ENCODE measurements at places on chromosomes 4 and X.

GRCh38 chr4:170090352-170091052, 746 bp upstream of the AADAT start:
- DNase-seq: no peak

GRCh38 chrX:378443-378842, 8.3 kb downstream of the PPP2R3B start:
- no peak for DNase-seq

DNA sequence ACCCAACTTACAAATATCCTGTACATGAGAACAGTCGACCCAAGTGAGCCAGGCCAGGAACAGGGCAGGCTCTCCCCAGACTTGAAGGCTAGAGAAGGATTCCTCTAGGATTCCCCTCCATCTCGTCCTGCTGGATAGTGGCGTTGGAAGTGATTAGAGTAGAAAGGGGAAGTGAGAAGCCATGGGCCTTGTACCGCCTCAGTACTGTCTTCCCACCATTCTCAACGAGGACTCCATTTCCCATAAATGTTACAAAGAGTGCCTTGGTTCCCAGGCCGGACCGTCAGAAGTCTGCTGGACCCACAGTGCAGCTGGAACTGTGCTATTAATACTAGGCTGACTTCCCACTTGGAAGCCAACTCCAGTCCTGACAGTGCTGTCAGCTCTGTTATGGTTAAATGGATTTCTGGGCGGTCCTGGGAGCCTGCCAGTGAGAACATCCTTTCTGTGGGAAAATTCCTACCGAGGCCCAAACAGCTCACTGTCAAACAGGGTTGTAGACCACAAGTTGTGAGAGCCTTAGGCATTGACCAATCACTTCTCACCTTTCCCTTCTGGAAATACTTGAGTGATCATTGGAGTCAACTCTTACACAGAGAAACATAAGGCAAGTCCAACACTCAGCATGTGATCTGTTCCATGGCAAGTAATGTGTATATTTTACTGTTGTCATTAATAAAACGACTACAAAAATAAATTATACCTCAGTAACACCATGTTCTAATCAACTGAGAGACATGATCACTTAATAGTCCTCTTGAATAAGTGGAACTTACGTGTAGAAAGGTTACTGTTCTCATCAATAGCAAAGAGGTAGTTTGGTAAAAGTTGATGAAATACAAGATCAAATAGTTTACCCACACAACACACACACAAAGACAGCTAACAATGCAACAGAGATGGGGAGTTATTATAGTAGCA, 58.4 kb downstream of the AMELX start:
- no peak for DNase-seq

- no peak for DNase-seq
These were observed 17.1 kb downstream of the HERC3 start for GRCh38 chr4:88609387-88609786.

DNA sequence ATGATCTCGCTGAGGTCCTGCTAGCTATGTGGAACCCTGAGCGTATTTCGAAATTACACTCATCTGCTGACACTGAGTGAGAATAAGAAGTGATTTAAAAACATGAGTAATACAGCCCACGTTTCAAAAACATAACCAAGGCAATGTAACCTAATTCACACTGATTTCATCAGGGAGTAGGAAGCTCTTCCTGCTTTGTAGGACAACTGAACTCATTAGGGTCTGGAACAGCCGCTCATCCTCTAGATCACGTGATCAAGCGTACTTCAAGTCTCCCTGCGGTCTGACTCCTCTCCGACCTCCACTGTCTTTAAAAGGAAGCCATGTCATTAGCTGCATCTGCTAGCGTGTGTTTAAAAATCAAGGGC, 138.0 kb downstream of the NSUN7 start:
- peak; percentile 89 for DNase-seq

- no peak for DNase-seq
These were observed 91.4 kb downstream of the DCTD start for GRCh38 chr4:182825786-182826185.

DNA sequence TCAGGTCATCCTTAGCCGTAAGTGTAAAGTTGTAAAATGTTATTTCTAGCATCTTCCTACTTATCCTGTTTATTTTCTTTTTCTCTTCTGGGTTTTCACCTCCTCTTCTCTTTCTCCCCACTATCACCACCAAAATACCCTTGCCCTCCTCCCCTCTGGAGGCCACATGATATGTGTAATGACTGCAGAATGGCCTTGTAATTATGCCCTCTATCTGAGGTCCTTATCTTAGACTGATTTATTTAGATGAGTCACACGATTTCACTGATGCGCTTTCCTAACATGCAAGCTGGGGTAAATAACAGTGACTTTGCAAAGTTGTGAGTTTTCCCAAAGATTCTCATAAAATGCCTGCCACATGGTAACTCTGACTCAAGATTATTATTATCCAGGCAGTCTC, 231.8 kb upstream of the GPRIN3 start:
- DNase-seq: no peak

Data from NCI-H82 (cell line).